ENCODE measurements at places on chromosomes 16 and 17. TPM values are rescaled to one million over a fixed set of nuclear protein-coding genes. Genes with fewer than 3 reads are reported as not detected.

DNA sequence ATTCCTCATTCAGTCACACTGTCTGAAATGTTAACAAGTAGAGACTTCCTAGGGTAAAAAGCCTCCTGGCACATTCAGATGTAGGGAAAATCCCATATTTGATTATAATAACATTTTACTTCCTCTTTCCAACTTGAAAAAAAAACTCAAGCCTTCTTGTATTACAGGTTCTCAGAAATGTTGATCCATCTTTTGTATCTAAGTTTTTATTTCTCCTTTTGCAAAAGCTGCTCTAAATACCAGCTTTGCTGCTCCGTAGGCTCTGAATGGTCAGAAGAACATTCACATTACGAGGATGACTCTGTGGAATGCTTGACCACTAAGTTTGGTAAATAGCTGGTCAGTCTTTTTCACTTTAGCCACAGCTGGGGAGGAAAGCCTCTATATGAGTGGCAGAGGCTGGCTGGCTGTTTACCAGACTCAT is 13.2 kb upstream of the HEATR6 start:
- DNase-seq, result no peak

DNA sequence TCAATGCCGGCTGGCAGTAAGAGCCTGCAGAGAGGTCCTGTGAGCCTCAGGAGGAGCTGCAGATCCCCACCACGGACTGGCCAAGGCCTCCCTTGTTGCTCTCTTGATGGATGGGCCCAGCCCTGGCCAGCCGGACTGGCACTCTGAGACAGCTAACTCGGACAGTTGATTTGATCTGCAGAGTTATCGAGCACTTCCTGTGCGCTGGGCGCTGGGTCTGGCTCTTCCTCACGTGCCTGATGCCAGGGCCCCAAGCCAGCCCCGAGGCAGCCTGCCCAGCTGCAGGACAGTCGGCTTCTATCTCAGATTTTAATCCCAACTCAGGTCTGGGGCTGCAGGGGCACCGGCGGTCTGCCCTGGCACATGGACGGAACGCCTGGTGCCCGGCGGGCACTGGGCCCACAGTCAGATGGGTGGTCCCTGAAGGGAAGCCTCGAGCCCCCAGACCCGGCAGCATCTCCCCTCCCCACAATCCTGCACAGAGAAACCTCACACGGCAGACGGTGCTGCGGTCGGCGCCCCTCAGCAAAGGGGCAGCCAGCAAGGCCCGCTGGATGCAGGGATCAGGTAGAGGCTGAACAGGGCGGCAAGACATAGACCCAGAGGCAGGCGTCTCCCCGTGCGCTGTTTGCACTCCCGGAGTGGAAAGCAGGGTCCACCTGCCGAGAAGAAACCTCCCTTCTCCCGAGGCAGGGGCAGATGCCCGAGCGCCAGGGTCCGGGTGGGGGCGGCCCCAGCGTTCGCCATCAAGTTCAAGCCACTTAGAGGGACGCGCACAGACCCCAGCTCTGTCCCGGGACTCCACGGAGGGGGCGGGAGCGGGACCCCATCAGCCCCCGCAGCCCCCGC is 34.0 kb downstream of the TIMM22 start:
- DNase-seq, result peak; percentile 89

Gene HYDIN
- total RNA-seq, result 0.85 TPM

DNA sequence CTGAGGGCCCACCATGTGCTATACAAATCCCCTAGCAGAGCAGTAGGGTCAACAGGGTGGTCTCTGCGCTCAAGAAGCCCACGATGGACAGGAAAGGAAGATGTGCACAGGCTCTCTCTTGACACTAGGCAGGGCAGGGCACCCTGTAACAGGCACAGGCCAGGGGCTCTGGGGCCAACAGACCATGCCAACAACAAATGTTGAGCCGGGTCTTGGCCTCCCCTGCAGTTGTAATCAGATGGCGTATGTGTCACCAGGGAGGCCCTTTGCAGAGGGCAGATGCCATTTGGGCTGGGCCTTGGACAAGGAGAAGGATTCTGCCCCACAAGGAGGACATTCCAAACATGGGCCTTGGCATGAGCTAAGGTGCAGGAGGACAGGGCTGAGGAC is 5.3 kb downstream of the TRPV1 start:
- DNase-seq, result no peak

Data from psoas muscle (tissue), 8 donors.